ENCODE measurements at places on chromosomes 11 and 22.
A peak's percentile ranks its signal among the peaks of the same experiment; 100 is the strongest.

DNA sequence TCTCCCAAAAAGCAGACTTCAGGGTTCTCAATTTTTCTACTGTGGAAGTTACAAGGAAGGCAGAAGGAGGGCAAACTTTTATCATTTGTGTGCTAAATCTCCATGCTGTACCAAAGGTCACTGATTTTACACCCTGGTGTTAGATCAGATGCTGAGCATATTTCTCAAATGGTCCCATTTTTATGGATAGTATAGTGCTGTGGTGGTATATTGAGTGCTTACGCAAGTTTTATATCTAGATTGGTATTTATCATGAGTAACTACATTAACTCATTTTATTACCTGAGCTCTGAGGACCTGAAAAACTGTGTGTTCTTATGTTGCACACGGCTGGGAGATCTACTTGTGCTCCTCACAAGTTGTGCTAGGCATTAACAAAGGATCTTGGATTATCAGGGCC, 75.1 kb downstream of the PRR5L start:
- DNase-seq, result no peak

GRCh38 chr11:25710975-25711374, 621.0 kb upstream of the ANO3 start:
- no peak for DNase-seq

- DNase-seq, result no peak
These were observed 42.1 kb downstream of the SLC1A2 start for GRCh38 chr11:35377262-35377661.

- peak; percentile 77 for DNase-seq
These were observed 143.2 kb upstream of the GRIA4 start for GRCh38 chr11:105466582-105467228.

DNA sequence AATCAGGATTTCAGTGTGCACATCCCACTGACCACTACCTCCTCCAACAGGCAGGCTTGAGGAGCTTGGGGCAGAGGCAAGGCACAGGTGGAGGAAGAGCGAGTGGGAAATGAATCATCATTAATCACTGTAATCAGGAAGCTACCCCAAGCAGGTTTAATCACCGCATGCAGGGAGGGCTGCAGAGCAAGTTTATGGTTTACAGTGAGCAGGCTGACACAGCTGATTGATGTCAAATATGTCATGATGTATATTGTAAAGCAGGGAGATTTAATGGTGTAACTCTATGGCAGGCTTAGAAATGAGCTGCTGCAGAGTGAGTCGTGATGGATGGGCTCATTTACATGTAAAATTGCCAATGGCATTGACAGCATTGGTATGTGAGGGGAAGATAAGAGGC, 441.0 kb downstream of the NTM start:
- DNase-seq, result peak; percentile 1

DNA sequence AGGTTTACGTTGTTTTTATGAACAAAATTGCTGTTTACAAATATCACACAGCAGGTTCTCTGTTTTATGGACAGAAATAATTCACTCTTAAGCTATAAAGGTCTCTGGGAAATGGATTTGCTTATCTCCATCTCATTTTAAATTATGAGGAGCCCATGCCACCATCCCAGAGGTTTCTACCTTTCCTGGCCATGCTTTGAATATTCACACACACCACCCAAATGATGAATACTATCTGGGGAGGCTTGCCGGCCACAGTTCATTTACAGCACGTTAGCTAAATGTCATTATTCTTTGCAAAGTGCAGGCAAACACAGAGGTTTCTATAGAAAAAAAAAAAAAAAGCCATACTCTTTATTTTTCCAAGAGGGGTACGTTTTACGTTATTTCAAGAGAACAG, 1446.7 kb downstream of the FAM181B start:
- DNase-seq, result no peak

DNA sequence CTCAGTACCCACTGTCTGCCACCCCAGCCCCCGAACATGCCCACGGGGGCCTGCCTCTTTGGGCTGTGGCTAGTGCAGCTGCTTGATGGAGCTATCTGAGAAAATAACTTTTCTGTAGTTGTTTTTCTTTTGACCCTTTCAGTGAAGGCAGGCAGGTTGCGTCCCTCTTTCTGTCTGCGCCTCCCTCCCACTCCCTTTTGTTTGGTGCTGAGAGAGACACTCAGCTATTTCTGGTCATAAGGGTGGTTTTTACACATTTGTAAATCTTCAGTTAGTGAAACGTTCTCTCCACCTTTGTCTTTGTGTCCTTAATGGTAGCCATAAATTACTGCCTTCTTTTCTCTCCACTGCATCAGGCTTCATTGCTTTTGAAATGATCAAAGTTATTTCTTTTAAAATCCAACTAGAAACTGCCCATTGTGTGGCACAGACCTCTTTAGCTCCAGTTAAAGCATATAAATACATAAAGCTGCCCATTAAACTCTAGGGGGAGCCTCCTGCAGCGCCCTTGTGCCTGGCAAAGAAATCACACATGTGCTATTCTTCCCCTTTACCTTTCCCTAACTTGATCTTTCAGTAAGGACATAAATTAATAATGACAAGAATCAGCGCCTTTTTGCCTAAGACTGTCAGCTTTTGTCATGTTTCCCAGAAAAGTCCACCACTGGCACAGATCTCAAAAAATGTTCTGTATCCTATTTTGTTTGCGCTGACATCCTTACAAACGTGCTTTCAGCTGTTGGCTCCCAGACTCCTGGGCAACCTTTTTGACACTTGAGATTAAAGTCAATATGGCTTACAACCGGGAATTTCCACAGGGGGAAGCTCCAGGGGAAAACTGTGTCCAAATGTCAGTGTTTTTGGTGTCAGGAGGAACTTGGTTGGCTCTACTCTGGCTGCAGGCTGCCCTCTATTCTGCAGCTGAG, 1.7 kb upstream of the SCUBE2 start:
- no peak for DNase-seq

DNA sequence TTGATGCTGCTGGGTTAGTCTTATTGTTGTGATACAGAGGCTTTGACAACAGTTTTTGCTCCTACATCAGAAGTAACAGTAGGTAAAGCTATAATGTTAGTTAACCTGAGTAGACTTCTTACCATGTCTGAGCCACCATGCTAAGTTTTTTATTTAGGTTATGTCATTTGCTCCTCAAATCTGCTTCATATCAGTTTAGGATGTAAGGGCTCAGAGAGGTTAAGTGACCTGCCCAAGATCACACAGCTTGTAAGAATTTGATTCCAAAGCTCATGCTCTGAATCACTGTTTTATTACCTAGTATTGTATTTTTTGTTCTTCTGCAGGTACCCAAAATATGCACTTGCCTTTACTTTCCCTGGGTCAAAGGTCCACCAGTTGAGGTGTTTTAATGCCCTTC, 161.7 kb downstream of the COMMD9 start:
- no peak for DNase-seq

GRCh38 chr11:107957109-107957588, 28.9 kb downstream of the RAB39A start:
- DNase-seq, result no peak

GRCh38 chr11:121109916-121110586, 9.0 kb downstream of the TECTA start:
- DNase-seq, result no peak

DNA sequence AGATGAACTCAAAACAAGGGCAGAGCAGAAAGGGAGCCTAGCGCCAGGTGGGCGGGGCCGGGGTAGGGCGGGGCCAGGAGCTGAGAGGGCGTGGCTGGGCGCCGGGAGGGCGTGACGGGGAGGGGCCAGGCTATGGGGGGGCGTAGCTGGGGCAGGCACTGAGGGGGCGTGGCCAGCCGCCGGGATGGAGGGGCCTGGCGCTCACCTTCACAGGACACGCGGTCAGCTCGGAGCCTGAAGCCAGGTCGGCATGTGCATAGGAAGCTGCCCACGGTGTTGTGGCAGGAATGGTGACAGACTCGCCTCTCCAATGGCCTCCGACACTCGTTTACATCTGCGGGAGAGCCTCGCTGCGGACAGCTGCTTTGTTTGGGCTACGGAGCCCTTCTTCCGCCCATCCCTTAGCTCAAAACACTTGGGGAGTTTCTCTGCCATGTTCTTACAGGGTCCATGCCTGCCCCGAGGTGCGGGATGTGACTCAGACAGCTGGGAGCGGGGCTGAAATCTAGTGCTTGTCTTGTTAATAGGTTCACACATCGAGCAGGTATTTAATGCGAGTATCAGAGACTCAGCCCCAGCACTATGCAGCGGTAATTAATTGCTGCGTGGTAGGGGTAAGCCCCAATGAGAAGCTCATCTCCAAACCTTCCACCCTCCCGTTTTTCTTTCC, 13.4 kb downstream of the VWCE start:
- DNase-seq, result no peak

GRCh38 chr22:20268279-20269012, at the start of gene RTN4R:
Gene RTN4R, minus strand, starts transcription at chr22:20268318. Its CDS starts 226 bp downstream, at chr22:20268092.
- no peak for DNase-seq
